KG1 (cell line): ENCODE measurements at places on chromosomes 11 and 22.

- no peak for DNase-seq
These were observed 12.5 kb upstream of the CCDC117 start for GRCh38 chr22:28759861-28760560.

DNA sequence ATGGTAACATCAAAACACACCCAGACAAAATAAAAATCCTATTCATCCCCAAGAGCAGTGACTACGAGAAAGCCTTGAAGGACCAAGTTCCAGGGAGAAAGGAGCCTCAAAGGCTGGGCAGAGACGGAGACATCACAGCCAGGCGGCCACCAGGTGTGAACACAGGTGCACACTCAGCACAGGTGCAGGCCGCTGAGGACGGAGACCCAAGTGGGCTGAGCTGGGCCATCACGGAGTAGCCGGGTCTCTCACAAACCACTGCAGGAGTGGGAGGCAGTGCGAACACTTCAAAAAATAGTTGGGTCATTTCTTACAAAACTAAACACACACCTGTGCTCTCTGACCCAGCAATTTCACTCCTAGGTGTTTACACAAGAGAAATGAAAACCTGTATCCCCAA is 72.6 kb downstream of the PHF21B start:
- DNase-seq = no peak

GRCh38 chr11:103633068-103633788 is 403.2 kb upstream of the DDI1 start:
- no peak for DNase-seq

DNA sequence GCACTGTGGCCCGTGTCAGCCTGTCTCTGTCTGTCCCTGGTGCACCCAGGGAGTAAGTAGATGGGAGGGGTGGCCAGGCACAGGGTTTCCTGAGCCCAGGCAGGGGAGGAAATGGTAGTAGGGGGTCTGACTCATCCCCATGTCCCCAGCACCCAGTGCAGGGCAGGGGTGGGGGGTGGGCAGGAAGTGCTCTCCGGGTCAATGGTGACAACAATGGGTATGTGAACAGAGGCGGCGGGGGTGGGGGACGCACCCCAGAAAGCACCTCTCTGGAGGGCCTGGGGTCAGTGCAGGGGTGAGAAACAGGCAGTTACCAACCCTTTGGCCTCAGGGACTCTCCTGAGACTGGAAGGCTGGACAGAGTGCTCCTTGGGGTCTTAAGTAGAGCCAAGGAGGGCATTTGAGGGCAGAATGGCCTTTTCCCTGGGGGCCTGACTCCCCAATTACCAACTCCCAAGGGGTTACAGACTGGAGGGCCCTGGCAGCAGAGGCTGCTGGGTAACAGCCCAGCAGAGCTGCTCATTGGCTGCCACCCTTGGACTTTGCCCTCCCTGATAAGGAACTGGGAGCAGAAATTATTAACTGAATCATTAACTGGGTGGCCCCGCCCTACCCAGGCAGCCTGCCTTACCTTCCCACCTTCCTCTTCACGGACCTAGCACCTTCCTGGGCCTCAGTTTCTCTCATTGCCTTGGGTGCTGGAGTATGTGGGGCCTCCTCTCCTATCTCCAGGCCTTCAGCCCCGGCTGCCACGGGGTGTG is 4.2 kb downstream of the MYRF start:
- DNase-seq = peak; percentile 43

GRCh38 chr22:46320166-46320710 is 15.3 kb upstream of the TRMU start:
- DNase-seq = no peak

- DNase-seq = no peak
These were observed 257.8 kb downstream of the JRKL start for GRCh38 chr11:96647621-96648020.

GRCh38 chr11:74506823-74507222 is 13.3 kb upstream of the LIPT2 start:
- no peak for DNase-seq

- no peak for DNase-seq
These were observed 1.3 kb downstream of the CSKMT start for GRCh38 chr11:62666259-62666926.

GRCh38 chr11:79227308-79227707 is 213.5 kb downstream of the TENM4 start:
- no peak for DNase-seq

DNA sequence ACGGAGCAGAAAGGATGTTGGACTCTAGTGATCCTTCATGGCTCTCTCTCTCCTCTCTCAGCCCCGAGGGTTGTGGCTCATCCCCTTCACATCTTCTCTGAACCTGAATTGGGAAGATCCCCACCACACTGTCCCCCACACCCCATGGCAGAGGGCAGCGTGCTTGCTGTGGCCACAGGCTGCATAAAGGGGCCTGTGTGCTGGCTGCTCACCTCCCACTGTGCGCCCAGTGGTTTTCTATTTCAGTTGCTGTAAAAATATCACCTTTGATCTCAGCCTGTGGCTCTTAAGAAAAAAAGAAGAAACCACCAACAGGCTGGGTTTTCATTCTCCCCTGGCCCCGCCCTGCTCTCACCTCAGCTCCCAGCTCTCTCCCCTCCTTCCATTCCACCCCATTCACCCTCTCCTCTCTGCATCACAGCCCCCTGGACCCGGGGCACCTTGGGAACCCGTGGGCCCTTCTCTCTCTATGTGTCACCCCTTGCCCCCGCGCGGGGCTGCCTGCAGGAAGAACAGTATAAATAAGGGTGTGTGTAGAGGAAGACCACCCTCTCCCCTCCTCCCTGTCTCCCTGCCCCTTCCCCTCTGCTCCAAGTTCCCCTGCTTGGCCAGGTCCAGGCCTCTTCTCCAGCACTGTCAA is 25.8 kb upstream of the WNT11 start:
- no peak for DNase-seq

- DNase-seq = no peak
These were observed 24.9 kb downstream of the SLC43A1 start for GRCh38 chr11:57490456-57491248.

- no peak for DNase-seq
These were observed 10.6 kb upstream of the CSNK1E start for GRCh38 chr22:38327805-38328204.

DNA sequence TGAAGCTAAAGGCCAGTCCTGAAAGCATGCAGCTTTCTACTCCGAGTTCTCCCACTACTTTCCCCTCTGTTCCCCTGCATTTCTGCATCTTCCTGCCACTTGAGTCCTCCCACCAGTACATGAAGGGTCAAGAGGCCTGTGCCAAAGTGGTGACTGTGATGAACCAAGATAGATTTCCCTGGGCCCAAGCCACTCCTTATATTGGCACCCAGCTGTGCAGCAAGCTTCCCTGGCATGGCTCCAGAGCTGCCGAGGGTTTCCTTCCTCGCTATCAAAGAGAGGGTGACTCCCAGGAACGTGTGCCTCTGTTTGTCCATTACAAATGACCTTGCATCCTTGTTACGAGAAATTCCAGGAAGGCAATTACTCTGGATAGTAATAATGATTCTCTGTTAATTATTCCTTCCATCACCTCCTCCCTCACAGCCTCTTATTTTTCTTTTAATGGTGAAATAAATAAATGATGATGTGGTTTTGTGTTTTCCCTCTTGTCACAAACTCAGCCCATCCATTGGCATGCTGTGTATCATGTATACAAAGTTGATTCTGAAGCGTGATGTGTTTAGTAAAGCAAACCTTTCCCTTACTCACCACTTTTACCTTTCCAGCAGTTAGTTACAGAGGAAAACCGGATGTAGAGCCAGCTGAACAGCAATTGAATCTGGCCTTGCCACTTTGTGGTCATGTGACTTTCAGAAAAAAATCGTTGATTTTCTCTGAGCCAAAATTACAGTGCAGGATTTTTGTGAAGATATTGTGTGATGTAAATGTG is 8.3 kb downstream of the SRSF8 start:
- DNase-seq = no peak

GRCh38 chr11:119295178-119295577 is 21.8 kb downstream of the MCAM start:
- DNase-seq = no peak

DNA sequence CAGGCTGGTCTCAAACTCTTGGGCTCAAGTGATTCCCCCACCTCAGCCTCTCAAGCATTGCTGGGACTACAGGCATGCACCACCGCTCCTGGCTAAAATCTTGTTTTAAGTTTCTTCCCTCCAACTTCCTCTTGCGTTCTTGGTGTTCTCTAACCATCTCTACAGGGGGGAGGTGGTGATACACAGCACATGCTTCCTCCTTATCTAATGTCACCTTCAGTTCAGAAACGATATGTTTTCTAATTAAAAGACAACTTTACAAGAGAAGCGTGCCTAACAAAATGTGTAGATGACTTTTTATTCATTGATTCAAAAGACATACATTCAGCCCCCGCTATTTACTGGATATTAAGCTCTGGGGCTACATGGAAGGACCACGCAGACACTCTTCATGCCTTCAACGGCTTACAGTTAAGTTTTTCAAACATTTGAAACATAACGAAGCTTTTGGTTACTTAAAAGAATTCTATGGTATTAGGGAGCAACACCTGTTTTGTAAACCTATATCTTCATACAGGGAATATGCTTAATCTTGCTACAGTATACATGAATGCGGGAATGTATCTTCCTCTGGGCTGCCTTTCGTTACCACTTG is 933 bp upstream of the DLAT start:
- DNase-seq = peak; percentile 78

DNA sequence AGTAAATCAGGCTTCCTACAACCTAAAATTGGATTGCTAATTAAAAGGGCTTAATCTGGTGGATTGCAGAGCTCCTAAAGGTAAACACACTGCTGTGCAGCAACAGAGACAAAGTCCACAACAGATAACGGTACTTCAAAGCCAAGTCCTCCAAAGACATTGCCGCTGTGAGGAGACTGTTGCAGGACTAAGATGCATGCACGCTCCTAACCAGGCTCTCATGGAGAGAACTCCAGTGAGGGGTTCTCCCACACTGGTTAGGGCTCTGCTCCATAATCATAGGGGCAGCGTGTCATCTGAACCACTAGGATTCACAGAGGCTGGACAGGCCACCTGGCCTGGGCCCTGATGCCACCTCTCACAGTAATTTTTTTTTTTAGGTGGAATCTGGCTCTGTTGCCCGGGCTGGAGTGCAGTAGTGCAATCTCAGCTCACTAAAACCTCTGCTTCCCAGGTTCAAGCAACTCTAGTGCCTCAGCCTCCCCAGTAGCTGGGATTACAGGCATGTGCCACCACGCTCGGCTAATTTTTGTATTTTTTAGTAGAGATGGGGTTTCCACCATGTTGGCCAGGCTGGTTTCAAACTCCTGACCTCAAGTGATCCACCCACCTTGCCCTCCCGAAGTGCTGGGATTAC is 56.9 kb upstream of the ARFGAP3 start:
- DNase-seq = no peak

GRCh38 chr22:27239520-27239919 is 562.0 kb downstream of the MN1 start:
- no peak for DNase-seq

GRCh38 chr11:68008381-68009337 is 1.5 kb upstream of the ALDH3B1 start:
- no peak for DNase-seq
